ENCODE measurements at places on chromosomes 6 and 20. TPM values are rescaled to one million over a fixed set of nuclear protein-coding genes. Genes with fewer than 3 reads are reported as not detected.

DNA sequence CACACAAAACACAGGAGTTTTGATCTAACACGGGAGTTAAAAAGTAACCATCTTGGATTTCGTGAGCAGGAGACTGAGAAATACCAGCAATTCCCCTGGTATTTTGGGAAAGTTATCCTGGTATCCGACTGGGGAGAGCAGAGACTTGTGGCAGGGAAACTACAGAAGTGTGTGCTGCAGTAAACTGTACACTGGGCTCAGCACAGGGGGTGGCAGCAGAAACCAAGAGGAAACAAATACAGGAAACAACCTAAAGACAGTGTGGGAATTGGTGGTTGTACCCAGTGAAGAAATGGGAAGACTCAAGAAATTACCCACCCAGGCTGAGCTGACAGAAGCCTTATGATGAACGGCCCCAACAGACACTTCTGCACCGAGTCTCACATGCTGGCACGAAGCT lies 109.8 kb downstream of the CHD6 start:
- DNase-seq = no peak

- no peak for DNase-seq
These were observed 2.7 kb downstream of the TMEM74B start for GRCh38 chr20:1182106-1182505.

DNA sequence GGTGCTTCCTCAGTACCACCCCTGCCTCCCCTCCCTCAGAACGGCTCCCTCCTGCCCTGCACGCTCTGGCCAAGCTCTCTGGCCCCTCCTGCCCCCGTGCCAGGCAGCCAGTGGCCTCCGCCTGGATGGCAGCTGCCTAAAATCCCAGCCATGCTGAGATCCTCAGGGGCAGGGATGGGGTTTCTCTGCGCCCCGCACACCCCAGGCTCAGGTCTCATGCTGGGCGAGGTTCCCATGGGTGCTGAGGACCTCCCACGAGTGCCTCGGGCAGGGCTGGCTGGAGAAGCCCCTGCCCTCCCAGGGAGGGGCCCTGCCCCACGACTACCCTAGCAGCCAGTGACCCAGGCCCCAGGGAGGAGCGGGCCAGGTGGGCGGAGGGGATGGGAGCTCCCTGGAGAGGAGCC lies 2.7 kb downstream of the PTK6 start:
- no peak for DNase-seq

Gene TMEM244
- not detected for total RNA-seq

Gene SH3BGRL2
- 1.2 TPM for total RNA-seq

Gene BFSP1
- total RNA-seq = 0.99 TPM

- no peak for DNase-seq
These were observed 1067.5 kb upstream of the MAP3K7 start for GRCh38 chr6:91654357-91654756.

GRCh38 chr20:14643556-14643955 lies 306.1 kb upstream of the FLRT3 start:
- DNase-seq = no peak

DNA sequence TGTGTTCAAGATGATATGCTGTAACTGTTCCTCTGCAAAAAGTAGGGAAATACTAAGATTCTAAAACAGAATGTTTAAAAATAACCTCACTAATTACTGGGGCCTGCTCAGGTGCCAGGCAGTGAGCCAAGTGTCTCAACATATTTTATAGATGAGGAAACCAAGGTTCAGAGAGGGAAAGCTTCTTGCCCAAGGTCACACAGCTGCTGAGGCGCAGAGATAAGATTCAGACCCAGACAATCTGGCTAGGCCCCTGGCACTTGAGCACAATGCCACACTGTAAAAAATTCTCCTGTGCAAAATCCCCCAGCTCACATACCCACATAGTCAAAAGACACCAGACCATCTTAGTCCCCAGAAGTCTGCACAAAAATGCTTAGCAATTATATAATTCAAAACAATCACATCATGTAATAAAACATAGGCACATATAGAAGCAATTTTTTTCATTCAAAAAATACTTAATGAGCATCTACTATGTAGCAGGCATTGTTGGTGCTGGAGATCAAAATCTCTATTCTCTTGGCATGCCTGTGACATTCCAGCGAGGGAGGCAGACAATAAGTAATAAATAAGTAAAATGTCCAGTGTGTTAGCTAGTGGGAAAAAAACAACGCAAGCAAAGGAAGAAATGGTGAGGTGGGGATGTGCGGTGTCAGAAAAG lies 10.3 kb downstream of the PREX1 start:
- no peak for DNase-seq

Gene ESR1
- not detected for total RNA-seq

- no peak for DNase-seq
These were observed 27.6 kb upstream of the RIPOR2 start for GRCh38 chr6:24963339-24963738.

DNA sequence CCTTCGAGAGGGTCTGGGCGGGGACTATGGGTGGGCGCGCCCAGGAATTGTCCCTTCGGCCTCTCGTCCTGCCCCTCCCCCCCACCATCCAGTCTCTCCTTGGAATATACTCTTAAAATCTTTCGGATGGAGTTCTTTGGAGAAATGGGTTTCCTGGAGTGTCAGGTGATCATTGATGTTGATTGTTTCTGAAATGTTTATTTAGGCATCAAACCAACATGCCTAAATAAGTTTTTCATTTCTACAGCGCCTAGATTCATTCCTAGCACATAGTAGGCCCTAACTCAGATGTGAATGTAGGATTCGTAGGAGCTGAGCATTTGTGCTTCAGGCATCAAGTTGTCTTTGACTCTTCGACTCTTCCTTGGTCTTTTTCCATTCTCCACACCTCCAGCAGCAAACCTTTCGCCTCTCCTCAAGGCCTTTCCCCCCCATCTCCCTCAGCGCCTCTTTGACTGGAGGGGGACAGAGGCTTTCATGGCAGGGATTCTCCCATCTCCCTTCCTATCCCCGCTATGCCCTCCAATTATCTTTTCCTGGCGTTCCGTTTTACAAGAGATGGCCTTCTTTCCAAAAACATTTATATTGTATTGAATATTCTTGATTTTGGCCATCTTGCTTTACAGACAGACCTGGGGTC lies 610 bp downstream of the CASP8AP2 start:
- DNase-seq = no peak

GRCh38 chr6:125067552-125067951 lies 86.0 kb upstream of the TPD52L1 start:
- no peak for DNase-seq

Gene GFOD1
- 0.72 TPM for total RNA-seq

DNA sequence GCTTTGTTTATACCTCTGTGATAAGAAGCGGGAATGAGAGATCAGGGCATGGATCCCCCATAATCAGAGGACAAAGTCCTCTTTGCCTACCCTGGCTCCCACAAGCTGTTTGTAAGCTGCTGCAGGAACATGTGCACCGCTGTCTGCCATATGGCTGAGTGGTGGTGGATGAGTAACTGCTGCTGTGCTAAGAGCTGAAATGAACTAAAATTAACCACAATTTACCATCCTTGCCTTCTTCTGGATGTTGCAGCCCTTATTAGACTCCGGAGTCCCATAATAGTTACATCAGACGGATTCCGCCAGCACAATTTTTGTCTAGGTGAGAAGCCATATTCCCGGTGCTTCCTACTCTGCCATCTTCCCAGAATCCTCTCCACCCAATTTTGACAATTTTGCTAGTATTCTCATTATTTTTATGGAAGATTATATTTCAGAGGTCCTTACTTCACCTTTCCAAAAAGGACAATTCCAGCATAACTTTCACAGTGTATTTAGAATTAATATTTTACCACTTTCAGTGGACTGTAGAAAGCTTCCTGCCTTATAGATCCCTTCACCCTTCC lies 6.0 kb upstream of the CMTR1 start:
- no peak for DNase-seq
